IMR-90 (cell line): ENCODE measurements at places on chromosomes 16 and 17. TPM values are rescaled to one million over a fixed set of nuclear protein-coding genes. Genes with fewer than 3 reads are reported as not detected.
A peak's percentile ranks its signal among the peaks of the same experiment; 100 is the strongest.

DNA sequence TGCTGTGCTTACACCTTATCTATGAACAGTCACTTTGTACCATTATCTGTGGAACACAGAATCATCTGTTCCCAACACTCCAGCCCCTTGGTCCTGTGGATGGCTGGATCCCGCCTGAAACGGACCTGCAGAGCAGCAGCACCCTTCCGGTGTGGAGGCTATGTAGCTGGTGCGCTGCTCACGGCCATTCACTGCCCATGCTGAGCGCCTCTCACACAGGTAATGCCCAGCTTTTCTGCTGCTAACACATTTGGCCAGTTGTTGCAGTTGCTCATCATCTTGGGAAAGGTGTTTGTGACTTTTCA is 11.4 kb upstream of the PLK1 start:
- DNase-seq: no peak

GRCh38 chr16:72536723-72537435 is 364.9 kb upstream of the PMFBP1 start:
- peak; percentile 54 for DNase-seq

GRCh38 chr17:74123866-74124444 is 79.5 kb upstream of the RPL38 start:
- no peak for DNase-seq

HS3ST2 gene
- not detected in 2 replicates for total RNA-seq

SAMD14 gene
- 1.4 TPM in 2 replicates for total RNA-seq

ST6GALNAC2 gene
- total RNA-seq: not detected in 2 replicates

NEUROD2 gene
- not detected in 2 replicates for total RNA-seq
